ENCODE measurements at places on chromosomes 13 and 19.

- peaks cover 11% of the 10 kb centered on the region for H3K4me1 ChIP-seq
- no peak for DNase-seq
- peaks cover 7% of the 10 kb centered on the region for H3K36me3 ChIP-seq
- H3K4me3 ChIP-seq, result no peak overlapping the region
These were observed 112.3 kb downstream of the LRCH1 start for GRCh38 chr13:46665248-46665632.

GRCh38 chr19:8304841-8305621 lies 3.1 kb downstream of the CD320 start:
- peaks cover 8% of the 10 kb centered on the region for H3K36me3 ChIP-seq
- H3K4me3 ChIP-seq, result no peak overlapping the region
- no peak overlapping the region for H3K27ac ChIP-seq
- peaks cover 18% of the 10 kb centered on the region for H3K4me1 ChIP-seq

GRCh38 chr13:42125046-42125445 lies 76.6 kb downstream of the DGKH start:
- no peak overlapping the region for H3K27ac ChIP-seq
- no peaks in the 10 kb centered on the region for H3K36me3 ChIP-seq
- no peak for DNase-seq
- H3K27me3 ChIP-seq, result no peaks in the 10 kb centered on the region
- H3K4me3 ChIP-seq, result no peak overlapping the region

DNA sequence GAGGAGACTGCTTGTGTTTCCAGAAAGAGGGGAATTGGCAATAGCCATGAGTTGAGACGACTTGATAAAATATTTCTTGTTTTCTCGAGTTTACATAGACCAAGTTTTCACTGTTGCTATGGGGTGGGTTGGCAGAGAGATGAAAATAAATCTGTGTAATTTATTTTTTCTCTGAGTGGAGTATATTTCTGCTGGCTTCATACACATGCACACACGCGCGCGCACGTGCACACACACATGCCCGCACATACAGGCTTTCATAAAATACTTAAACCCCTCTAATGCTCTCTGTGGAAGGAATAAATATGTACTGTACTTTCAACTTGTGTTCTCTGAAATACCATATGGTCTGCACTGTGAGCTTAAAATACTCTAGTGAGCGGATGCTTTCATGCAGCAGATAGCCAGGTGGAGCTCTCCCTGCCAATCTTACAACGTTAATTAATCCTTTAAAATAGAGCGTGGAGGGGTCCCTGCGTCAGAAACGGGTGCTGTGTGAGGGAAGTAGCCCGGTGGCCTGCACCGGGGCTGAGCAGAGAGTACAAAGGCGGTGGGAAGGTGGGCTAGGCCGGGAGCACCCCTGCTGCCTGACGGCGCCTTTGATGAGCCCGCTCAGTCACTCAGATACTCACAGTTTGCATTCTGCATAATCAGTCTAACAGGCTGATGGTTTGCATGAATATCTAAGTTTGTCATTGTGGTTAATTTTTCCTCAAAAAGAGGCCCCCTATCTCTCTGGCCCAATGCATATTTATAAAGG lies 44.1 kb downstream of the CCNE1 start:
- no peak overlapping the region for H3K4me3 ChIP-seq
- no peaks in the 10 kb centered on the region for H3K36me3 ChIP-seq
- H3K27me3 ChIP-seq, result peaks cover 3% of the 10 kb centered on the region
- H3K4me1 ChIP-seq, result peaks cover 7% of the 10 kb centered on the region
- DNase-seq, result no peak
- H3K27ac ChIP-seq, result no peak overlapping the region

- no peak overlapping the region for H3K4me3 ChIP-seq
- DNase-seq, result no peak
- H3K27ac ChIP-seq, result no peak overlapping the region
- H3K4me1 ChIP-seq, result no peaks in the 10 kb centered on the region
These were observed 36.7 kb upstream of the CD177 start for GRCh38 chr19:43316591-43317319.

- H3K4me1 ChIP-seq, result no peaks in the 10 kb centered on the region
- H3K27me3 ChIP-seq, result no peaks in the 10 kb centered on the region
- no peak overlapping the region for H3K27ac ChIP-seq
These were observed 12.0 kb downstream of the RDH13 start for GRCh38 chr19:55050749-55051532.

- DNase-seq, result no peak
- H3K4me1 ChIP-seq, result no peaks in the 10 kb centered on the region
These were observed 15.4 kb downstream of the LGALS13 start for GRCh38 chr19:39617745-39618144.

- H3K27ac ChIP-seq, result no peak overlapping the region
- H3K27me3 ChIP-seq, result no peaks in the 10 kb centered on the region
- H3K4me3 ChIP-seq, result no peak overlapping the region
These were observed 2.9 kb downstream of the LSM7 start for GRCh38 chr19:2325281-2326046.

- no peak overlapping the region for H3K4me3 ChIP-seq
- no peak for DNase-seq
- H3K4me1 ChIP-seq, result peaks cover 14% of the 10 kb centered on the region
- H3K27me3 ChIP-seq, result no peaks in the 10 kb centered on the region
These were observed 9.6 kb downstream of the MYO1F start for GRCh38 chr19:8567522-8568172.

DNA sequence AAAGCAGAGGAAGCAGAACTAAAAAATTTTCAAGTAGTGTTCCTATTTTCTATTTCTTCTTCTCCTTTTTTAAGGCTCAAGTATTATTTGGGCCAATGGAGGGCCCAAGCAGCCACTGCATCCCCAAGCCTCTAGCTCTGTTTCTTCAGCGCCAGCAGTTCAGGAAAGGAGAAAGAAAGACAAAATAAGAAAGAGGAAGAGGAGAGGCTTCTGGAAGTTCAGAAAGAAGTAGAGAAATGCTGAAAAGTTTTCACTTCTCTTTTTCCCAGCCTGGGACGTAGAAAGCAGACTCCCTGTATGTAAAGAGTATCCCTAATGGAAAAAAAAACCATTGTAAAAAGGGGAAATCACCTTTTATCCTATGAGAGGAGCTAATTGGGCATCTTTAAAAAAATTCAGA lies 165.5 kb upstream of the KLF12 start:
- H3K4me1 ChIP-seq, result peaks cover 1% of the 10 kb centered on the region
- H3K27ac ChIP-seq, result no peak overlapping the region
- DNase-seq, result no peak
- H3K4me3 ChIP-seq, result no peak overlapping the region
- no peaks in the 10 kb centered on the region for H3K36me3 ChIP-seq

GRCh38 chr19:50877338-50877737 lies 4.1 kb downstream of the KLK2 start:
- no peaks in the 10 kb centered on the region for H3K4me1 ChIP-seq
- no peak overlapping the region for H3K27ac ChIP-seq
- no peaks in the 10 kb centered on the region for H3K27me3 ChIP-seq
- no peak overlapping the region for H3K4me3 ChIP-seq

DNA sequence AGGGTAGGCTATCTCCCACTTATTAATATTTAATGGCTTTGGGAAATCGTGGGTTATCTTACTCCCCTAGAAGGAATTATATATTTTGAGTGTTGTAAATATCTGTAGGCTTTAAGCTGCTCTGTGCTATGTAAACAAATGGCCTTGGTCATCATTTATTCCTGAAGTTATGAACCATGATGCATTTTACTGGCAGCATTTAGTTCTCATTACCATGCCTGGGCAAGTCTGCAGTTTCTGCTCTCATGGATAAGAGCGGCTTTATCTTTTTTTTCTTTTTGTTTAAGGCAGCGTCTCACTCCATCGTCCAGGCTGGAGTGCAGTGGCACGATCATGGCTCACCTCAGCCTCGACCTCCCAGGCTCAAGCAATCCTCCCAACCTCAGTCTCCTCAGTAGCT lies 156.1 kb downstream of the IRS2 start:
- H3K27me3 ChIP-seq, result no peaks in the 10 kb centered on the region
- DNase-seq, result no peak
- no peak overlapping the region for H3K27ac ChIP-seq
- no peaks in the 10 kb centered on the region for H3K4me1 ChIP-seq
- H3K4me3 ChIP-seq, result no peak overlapping the region

- no peak overlapping the region for H3K4me3 ChIP-seq
- no peak for DNase-seq
- H3K27ac ChIP-seq, result no peak overlapping the region
- no peaks in the 10 kb centered on the region for H3K4me1 ChIP-seq
- no peaks in the 10 kb centered on the region for H3K27me3 ChIP-seq
These were observed 10.9 kb upstream of the VWA8 start for GRCh38 chr13:41971848-41972247.

DNA sequence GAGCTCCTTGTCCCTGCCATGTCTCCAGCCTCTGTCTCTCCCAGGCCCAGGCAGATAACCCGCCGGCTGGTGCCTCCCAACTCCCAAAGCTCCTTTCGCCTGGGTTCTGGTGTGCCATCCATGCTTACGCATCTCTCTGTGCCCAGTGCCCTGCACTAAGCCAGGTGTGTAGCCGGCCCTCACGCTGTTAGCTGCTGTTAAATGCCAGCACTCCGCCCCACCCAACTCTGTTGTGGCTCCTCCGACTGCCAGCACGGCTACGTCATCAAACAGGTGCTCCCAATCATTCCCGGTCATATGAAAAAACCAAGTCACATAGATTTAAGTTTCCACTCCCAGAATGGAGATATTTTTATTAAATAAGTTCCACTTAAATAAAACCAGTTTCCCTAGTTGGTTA lies 7.0 kb upstream of the HSPH1 start:
- no peaks in the 10 kb centered on the region for H3K36me3 ChIP-seq
- DNase-seq, result no peak
- no peak overlapping the region for H3K4me3 ChIP-seq
- peaks cover 3% of the 10 kb centered on the region for H3K4me1 ChIP-seq
- H3K27ac ChIP-seq, result no peak overlapping the region

- H3K36me3 ChIP-seq, result no peaks in the 10 kb centered on the region
- H3K4me3 ChIP-seq, result no peak overlapping the region
- H3K4me1 ChIP-seq, result no peaks in the 10 kb centered on the region
- no peak overlapping the region for H3K27ac ChIP-seq
- H3K27me3 ChIP-seq, result peaks cover 68% of the 10 kb centered on the region
These were observed 14.5 kb upstream of the PTPRS start for GRCh38 chr19:5355076-5355475.

DNA sequence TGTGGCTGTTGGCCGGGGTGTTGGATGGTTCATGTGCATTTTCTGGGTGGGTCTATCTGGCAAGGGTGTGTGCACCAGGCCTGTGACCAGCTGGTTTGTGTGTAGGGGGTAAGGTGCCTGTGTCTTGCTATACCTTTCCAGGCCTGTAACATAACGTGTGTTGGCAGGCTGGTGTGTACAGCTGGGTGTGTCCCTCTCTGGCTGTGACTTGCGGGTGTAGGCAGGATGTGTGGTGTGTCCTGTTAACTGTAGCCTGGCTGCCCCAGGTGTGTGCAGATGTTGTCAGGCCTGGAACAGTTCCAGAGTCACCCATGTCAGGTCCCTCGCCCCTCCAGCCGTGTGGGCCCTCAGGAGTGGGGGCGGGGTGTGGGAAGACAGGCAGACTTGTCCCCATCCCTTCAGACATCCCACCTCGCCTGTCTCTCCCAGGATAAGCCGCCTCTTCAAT lies 9.8 kb downstream of the KCTD15 start:
- no peak for DNase-seq
- peaks cover 11% of the 10 kb centered on the region for H3K4me1 ChIP-seq
- H3K27me3 ChIP-seq, result no peaks in the 10 kb centered on the region
- no peak overlapping the region for H3K4me3 ChIP-seq

GRCh38 chr13:19862481-19863313 lies 752 bp downstream of the ZMYM5 start:
- H3K4me3 ChIP-seq, result peak overlapping the region; percentile 91
- H3K4me1 ChIP-seq, result peaks cover 5% of the 10 kb centered on the region
- DNase-seq, result peak; percentile 57
- H3K36me3 ChIP-seq, result peaks cover 2% of the 10 kb centered on the region
- H3K27me3 ChIP-seq, result no peaks in the 10 kb centered on the region

DNA sequence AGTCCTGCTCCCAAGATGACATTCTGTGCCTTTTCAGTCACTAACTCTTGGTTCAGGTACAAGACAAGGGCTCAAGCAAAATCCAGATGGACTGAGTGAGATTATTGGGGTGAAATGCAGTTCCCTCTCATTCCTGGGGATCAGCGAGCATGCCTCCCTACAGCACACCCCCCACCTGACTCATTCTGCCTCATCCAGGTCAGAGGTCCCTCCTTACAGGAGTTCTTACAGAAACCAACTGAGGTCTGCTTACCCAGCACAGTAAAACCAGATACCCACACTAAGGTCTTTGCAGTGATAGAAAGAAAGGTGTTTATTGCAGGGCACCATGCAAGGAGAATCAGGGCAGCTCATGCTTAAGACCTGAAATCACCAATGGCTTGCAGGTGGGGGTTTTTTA lies 21.6 kb upstream of the MRI1 start:
- H3K4me1 ChIP-seq, result peaks cover 14% of the 10 kb centered on the region
- H3K27me3 ChIP-seq, result no peaks in the 10 kb centered on the region
- peaks cover 22% of the 10 kb centered on the region for H3K36me3 ChIP-seq
- no peak overlapping the region for H3K4me3 ChIP-seq
- DNase-seq, result no peak

DNA sequence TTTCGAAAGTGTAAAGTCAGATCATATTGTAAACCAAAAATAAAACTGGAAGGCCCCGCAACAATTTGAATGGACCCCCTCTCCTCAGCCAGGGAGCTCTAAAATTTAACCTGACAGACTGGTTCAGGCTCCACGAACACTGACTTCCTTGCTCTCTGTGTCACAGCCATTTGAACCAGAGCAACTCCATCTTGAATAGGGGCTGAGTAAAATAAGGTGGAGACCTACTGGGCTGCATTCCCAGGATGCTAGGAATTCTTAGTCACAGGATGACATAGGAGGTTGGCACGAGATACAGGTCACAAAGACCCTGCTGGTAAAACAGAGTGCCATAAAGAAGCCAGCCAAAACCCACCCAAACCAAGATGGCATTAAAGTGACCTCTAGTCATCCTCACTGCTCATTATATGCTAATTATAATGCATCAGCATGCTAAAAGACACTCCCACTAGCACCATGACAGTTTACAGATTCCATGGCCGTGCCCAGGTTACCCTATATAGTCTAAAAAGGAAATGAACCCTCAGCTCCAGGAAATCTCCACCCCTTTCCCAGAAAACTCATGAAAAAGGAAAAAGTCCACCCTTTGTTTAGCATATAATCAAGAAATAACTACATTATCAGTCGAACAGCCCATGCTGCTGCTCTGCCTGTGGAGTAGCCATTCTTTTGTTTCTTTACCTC lies 43.1 kb downstream of the RFXAP start:
- H3K36me3 ChIP-seq, result no peaks in the 10 kb centered on the region
- no peaks in the 10 kb centered on the region for H3K4me1 ChIP-seq
- no peak overlapping the region for H3K4me3 ChIP-seq
- DNase-seq, result no peak
- H3K27me3 ChIP-seq, result no peaks in the 10 kb centered on the region

DNA sequence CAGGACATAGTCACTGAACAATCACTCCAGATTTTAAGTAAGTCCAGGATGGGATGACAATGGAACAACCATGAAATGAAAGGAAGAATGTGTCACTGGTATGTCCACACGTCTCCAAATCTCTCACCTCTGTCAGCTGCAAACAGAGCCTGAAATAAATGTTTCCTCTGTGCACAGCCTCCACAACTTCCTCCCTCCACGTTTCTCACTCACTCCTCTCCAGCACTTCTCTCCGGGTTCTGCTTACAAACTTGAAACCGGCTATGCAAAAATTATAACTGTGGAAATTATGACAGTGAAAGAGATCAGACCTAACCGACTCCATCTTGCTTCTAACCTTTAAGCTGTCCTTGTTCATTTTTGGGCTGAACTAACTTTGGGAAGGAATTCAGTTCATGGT lies 35.0 kb upstream of the ALOX5AP start:
- no peaks in the 10 kb centered on the region for H3K27me3 ChIP-seq
- no peak overlapping the region for H3K27ac ChIP-seq
- H3K4me1 ChIP-seq, result peaks cover 6% of the 10 kb centered on the region
- H3K36me3 ChIP-seq, result no peaks in the 10 kb centered on the region
- DNase-seq, result no peak

- H3K36me3 ChIP-seq, result no peaks in the 10 kb centered on the region
- no peak overlapping the region for H3K4me3 ChIP-seq
- H3K4me1 ChIP-seq, result peaks cover 8% of the 10 kb centered on the region
These were observed 166.2 kb downstream of the ZIC5 start for GRCh38 chr13:99805361-99805760.
